ENCODE measurements at places on chromosomes 7 and 10.

GRCh38 chr10:80596391-80597257, 58.9 kb downstream of the SH2D4B start:
- DNase-seq: no peak

DNA sequence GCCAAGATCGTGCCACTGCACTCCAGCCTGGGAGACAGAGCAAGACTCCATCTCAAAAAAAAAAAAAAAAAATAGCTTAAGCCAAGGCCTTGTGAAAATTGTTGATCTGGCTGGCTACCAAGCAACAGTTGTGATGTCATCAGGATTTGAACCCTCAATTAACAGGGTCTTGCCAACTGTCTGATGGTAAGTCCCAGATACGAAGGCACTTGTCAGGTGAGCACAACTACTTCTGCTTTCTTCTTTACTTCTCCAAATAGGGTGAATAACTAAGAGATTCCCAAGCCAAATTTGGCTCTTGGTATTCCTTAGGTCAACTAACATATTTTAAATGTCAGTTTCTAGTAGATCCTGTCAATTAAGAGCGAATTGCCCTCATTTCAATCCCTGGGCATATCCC, 47.4 kb downstream of the ANKRD61 start:
- DNase-seq: no peak

GRCh38 chr7:3065724-3066143, 22.1 kb upstream of the CARD11 start:
- DNase-seq: no peak

GRCh38 chr7:106450716-106451115, 165.9 kb upstream of the NAMPT start:
- no peak for DNase-seq

- no peak for DNase-seq
Observed at GRCh38 chr10:70403483-70404035, 386 bp upstream of the EIF4EBP2 start.

- no peak for DNase-seq
Observed at GRCh38 chr7:142799437-142799835, 28.7 kb downstream of the PRSS2 start.

GRCh38 chr10:58479045-58479444, 33.6 kb upstream of the BICC1 start:
- DNase-seq: no peak

- peak; percentile 92 for DNase-seq
Observed at GRCh38 chr10:69494626-69495558, 43.6 kb downstream of the TSPAN15 start.

GRCh38 chr10:93131986-93132385, 58.3 kb downstream of the CYP26A1 start:
- no peak for DNase-seq

GRCh38 chr7:157793973-157794745, 457.4 kb downstream of the DNAJB6 start:
- no peak for DNase-seq

DNA sequence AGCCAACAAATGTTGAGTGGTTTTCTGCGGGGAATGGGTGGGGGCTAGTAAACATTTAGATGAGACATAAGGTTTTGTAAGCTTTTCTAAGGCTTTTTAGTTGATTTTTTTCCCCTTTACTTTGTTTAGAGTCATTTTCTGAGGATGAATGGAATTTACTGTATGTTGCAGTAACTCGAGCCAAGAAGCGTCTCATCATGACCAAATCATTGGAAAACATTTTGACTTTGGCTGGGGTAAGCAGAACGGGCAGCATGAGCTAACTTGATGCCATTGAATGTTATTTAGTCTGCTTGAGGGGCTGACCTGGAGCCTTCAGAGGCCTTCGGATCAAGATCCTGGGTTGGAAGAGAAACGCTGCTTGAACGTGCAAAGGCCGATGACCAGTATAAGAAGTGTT, 37.3 kb downstream of the FBH1 start:
- DNase-seq: no peak

DNA sequence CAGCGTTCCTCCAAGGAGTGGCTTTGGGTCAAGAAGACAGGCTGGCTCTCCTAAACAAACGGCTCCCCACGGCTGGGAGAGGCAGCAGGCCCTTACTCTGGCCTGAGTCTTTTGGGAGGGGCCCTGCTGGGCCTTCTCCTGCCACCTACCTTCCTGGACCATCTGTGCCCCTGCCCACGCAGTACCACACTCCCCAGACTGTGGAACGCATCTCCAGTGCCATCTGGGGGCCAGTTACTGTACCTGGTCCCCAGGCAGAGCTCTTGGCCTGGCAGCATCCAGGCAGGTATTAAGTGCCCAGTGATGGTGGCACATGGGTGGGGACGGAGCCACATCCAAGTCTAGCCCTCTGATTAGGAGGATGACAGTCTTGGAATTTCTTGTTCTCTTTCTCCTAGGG, 14.4 kb downstream of the ALKBH4 start:
- DNase-seq: no peak

DNA sequence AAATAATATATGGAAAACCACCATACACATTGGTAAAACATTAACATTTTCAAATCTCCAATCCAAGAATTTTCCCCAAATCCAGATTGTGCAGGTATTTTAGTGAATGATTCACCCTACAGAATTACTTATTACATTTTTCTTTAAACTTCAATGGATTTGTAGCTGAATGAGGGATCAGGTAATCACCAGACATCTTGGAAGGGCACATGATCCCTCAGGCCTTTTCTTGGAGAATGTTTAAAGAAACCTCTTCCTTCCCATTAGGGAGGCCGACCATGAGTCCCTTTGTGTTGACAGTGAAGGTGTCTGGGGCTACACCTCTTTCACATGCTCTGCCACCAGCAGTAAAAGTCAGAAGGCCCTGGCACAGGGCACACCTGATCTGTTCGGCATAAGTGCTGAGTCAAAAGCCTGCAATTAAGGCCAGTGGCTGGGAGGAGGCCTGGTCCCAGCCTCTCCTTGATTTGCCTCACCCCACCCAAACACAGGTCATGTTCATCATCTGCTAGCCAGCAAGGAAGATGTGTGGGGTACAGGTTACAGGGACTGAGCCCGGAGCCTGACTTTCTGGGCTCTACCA, 207.7 kb downstream of the SNX10 start:
- DNase-seq: no peak

DNA sequence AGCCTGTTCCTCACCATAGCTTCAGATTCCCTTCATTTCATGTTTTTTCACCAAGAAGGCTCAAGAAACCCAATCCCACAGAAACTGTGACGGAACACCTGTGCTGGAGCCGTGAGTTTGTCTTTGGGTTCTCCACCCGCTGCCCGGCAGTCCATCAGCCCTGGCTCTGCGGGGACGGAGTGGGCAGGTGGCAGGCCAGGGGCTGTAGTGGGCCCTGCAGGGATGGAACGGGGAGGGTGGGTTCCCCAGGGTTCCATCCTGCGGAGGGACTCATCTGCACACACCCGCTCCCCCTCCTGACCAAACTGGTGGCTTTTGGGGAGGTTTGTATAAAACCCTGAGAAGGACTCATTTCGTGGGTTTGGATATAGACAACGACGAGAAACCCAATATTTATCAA, 15.0 kb downstream of the CYP17A1 start:
- no peak for DNase-seq

All from occipital lobe (tissue), 3 donors.